ENCODE measurements at places on chromosomes 2 and 18.

DNA sequence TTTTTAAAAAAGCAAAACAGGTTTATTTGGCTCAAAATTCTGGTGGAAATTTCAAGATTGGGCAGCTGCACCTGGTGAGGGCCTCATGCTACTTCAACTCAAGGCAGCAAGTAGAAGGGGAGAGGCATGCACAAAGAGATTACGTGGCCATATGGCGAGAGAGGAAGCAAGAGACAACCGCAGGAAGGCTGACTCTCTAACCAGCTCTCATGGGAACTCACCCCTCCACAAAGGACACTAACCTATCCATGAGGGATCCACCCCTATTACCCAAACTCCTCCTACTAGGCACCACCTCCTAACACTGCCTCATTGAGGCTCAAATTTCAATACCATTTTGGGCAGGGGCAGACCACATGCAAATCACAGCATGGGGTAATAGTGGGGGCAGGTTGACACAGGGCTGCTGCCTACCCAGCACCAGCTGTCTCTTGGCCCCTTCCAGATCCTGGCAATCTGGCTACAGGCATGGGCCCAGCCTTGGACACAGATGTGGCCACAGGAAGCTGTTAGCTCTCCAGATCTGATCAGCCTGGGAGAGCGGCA, 2.0 kb upstream of the CAPN10 start:
- DNase-seq, result no peak

GRCh38 chr2:149258531-149258930, 71.9 kb upstream of the LYPD6 start:
- no peak for DNase-seq

- no peak for DNase-seq
These were observed at the start of gene ADAM23 for GRCh38 chr2:206442833-206443734. TSS of gene ADAM23 (plus strand) at chr2:206443532. CDS start at chr2:206443867, 335 bp downstream.

- DNase-seq, result no peak
These were observed 239.6 kb downstream of the BABAM2 start for GRCh38 chr2:28129955-28130695.

DNA sequence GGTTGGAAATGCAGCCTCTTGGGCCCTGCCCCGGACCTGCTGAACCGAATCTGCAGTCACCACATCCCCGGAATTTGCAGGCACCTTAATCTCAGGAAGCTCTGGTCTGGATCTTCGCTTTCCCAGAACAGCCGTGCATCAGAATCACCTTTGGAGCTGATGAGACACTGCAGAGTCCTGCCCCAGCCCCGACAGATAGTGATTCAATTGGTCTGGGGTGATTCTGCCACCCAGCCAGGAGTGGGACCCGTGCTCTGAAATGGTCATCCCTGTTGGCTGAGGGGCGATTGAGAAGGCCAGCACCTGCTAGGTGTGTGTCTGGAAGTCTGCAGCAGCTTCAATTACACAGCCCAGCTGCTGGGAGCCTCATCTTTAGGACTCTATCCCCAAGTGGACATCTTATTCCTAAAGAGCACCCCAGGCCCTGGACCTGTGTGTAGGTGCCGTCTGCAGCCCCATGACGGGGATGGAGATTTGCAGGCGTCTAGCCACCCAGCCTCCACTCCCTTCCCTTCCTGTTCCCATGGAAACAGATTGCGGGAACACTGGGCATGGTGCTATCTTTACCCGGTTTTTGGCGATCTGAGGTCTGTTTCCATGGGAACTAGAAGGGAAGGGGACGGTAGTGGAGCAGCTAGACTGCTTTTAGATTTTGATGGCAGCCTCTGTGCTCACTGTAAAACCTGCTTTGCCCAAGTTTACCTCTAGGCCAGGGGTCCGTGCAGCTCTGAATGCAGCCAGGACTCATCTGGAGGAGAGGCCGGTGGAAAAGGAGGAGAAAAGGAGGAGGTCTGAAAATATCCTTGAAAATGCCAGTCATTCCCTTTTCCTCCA, 156.1 kb downstream of the LDLRAD4 start:
- no peak for DNase-seq

Measured in RWPE2 (cell line).